Kidney capillary endothelial cell (primary cell): ENCODE measurements at places on chromosomes 6 and 20.

DNA sequence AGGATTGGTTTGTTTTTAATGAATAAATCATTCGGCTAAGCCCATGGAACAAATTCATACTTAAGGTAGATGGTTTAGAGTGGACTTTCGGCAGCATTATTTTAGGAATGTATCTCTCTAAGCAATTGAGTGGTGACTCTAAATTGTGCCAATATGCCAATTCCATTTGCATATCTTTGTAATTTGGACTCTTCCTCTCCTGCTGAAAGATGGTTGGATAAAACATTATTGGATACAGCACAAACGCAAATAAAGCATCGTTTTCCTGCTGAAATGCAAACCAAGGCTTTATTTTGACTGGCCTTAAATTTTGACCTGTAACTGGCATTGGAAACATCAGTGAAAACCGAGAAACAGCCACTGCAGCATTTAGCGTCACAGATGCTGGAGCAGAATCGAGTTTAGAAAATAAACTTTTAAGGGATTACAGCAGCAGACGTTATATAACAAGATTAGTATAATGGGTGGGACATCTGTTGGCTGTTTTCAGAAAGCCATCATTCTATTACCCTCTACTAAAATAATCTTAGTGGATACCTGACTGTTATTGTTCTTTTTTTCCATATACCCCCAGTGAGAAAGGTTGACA, 726.0 kb downstream of the KIF16B start:
- no peak for DNase-seq

DNA sequence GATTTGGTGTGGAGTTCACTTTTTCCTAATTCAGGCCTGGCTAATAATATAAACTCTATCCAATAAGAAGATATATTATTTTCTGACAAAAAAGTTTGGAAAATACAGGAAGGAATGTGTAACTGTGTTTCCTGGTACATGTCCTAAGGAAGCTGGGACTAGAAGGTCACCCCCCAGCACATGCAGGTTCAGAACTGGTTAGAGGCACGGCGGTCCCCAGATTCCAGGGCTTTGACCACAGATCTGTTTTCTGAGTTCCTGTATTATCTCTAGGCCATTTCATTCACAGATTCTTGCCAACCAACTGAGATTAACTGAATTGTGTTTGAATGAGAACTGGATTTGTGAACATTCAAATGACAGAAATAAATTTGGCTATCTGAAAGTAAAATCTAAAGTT, 94.5 kb downstream of the TULP4 start:
- DNase-seq: no peak

DNA sequence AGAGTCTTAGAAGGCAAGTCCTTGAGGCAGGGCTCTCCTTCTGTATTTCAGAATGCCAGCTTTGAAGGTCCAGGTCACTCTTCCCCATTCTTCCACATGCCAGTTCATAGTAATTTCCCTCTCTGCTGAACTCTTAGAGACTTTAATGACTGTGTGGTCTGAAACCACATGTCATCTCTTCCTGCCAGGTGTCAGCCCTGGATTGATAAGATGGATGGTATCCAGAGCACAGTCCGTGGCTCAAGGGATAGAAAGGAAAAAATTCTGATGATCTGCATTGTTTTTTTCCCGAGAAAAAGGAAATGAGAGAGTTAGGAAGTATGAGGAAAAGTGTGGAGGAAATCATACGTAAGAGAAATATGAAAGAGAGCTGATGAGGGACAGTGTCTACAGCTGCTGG, 250.9 kb downstream of the TPBG start:
- DNase-seq: no peak

- DNase-seq: no peak
Measured at GRCh38 chr6:143248359-143248758, 187.7 kb downstream of the AIG1 start.

GRCh38 chr6:137944793-137945498, 77.9 kb downstream of the TNFAIP3 start:
- DNase-seq: peak; percentile 51

GRCh38 chr6:136696783-136697364, 95.4 kb downstream of the MAP3K5 start:
- DNase-seq: no peak

DNA sequence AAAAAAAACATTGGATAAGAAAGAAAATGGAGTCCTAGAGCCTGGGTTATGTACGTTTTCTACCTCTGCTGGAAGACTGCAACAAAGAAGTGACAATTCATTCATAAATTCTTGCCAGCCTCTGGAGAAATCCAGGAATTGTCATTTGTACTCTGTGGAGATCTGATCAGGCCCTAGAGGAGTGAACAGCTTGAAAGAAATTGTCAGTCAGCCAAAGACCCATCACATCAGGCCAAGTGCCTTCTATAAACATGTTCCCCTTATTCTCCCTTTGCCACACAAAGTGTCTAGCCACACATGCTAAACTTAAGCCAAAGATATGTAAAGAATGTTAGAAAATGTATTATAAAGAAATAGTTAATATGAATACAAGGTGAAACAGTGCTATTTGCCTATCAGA, 152.4 kb downstream of the ADAT2 start:
- DNase-seq: no peak

- no peak for DNase-seq
Measured at GRCh38 chr20:17107127-17107526, 119.7 kb upstream of the PCSK2 start.

DNA sequence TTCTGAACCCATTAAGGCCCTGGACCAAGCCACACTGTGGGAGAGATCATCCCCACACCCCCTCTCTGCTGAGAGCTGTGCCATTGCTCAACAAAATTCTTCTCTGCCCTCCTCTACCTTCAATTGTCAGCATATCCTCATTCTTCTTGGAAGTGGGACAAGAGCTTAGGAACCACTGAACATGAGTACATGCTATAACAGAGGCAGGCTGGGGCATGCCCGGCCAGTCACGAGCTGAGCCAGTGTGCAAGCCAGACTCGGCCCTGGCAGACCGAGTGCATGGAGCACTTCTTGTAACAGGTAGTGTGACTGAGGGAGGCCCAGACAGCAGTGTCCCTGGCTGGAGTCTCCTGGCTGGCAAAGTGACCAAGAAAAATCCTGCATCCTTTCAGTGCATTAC, 149.2 kb downstream of the MOXD1 start:
- no peak for DNase-seq

DNA sequence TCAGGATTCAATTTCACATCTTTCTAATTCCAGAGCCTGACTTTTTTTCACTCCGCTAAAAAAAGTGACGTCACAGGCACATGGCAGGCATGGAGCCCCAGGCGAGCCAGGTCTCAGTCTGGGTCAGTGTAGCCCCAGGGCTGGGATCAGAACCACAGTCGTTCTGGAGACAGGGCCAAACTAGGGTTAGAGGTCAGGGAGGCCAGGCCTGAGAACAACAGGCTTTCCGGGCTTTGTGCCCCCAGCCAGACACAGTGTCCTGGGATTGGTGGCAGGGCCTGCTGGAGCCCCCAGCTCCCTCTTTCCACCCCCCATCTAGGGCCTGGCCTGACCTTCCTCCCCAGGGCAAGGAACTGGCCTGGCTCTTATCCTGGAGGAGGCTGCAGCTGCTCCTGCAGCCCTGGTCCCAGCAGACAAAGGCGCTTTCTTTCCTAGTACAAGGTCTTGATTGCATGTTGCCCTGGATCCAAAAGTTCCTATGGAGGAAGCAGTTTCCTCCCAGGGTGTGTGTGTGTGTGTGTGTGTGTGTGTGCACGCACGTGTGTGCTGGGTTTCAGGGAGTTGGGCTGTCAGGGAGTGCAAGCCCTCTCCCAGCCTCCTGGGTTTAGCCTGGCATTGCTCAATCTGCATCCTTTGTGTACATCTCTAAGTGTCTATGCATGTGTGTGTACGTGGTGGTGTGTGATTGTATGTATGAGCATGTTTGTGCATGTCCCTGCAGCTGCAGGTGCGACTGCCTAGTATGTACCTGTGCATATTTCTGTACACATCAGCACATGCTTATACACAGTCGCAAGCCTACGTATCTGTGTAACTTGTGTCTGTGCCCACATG, 26.5 kb upstream of the EMILIN3 start:
- no peak for DNase-seq

DNA sequence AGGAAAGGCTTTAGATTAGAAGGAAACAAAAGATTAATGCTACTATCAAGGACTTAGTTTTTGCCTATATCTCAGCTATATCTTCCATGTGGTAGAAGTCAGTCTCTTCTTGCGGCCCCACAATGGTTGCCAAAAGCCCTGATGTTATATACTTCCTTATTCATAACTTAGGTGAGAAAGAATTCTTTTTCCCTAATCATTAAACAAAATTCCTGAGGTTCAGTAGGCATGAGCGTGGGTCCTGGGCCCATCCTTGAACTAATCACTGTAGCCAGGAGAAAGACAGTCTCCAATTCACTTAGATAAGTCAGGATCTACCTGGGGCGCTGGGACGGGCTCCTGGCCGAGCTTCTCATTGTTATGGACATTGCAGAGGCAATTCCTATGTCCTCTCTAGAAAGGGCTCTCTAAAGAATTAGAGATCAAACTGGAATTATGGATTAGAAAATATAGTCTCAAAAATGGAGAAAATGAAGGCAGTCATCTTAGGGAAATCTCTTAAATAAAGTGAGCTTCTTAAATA, 134.3 kb downstream of the KIF6 start:
- DNase-seq: no peak

GRCh38 chr6:140009286-140009685, 634.8 kb upstream of the CITED2 start:
- DNase-seq: no peak

DNA sequence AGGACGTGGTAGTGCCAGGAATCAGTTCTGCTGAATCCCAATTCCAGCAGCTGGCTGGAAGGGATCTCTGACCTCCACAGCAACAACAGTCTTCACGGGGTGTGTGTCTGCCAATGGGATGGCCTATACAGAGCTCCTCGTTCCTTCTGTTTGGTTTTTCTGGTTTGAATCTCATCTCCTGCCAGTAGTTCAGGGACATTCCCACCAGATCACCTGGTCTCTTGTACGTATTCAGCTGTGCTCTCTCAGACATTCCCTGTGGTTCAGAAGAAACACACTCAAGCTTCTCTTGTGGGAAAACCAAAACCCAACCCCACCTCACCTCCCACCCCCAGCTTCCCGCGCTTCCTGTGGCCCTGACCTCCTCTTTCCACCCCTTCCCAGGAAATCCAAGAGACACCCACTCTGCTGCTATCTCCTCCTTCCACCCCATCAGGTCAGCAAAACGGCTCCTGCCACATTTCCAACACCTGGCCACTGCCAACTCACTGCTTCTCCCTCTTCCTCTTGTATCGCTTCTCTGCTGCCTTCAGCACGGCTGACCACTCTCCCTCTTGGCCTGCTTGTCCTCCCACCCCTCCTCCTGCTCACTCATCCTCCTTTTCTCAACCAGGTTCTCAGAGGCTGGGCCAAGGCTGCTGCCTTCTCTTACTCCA, 63.3 kb upstream of the PTGIS start:
- no peak for DNase-seq

DNA sequence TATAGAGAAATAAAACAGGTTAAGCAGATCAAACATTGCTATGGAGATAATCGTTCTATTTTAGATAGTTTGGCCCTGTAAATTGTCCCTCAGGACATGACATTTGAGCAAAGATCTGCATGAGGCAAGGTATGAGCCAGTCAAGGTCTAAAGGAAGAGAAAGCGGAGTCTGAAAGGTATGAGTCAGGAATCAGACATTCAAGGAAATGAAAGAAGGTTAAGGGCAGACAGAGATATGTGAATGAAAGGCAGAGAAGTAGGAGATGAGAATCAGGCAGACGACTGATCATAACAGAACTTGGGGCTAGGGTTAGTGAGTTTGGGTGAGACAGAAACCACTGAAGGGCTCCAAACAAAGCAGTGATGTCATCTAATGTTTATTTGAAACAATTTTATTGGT, 775.8 kb downstream of the MAFB start:
- peak; percentile 1 for DNase-seq

DNA sequence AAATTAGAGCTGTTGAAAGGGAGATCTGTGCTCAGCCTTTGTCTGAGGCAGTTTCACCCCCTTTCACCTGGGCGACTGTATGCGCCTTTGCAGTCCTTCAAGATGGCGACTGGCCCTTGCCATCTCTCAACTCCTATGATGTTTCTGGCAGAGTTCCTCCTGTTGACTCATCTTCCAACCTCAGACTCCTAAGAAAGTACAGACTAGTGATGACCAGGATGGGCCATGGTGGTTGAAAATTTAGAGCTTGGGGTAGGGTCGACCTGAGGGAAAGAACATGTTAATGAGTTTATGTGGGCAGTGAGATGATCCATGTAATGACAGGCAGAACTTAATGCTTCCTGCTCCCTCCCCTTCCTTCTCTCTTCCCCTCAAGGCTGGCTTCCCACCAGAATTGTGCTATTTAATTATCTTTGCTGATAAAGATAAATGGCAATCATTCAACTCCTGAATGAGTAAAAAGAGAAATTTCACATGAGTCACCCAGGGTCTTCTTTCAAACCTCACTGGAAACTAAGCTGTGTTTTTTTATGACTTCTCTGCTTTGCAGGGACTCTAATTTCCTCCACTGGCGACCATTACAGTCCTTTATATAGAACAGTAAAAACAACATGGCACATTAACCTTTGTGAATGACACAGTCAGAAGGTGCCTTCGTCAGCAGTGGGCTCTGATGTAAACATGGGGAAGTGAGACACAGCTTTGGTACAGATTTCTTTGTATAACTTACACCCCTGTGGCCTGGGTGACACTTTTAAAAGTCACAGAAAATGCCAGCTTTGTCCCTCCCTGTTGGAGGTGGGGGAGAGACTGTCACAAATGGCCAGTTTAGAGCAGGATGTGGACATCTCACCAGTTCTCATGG, 103.5 kb downstream of the SCP2D1 start:
- no peak for DNase-seq

- no peak for DNase-seq
Measured at GRCh38 chr6:38723783-38724182, 8.7 kb downstream of the DNAH8 start.

GRCh38 chr6:113184291-113184690, 672.9 kb upstream of the MARCKS start:
- DNase-seq: peak; percentile 6

GRCh38 chr6:95660544-95660943, 83.2 kb downstream of the MANEA start:
- DNase-seq: no peak

DNA sequence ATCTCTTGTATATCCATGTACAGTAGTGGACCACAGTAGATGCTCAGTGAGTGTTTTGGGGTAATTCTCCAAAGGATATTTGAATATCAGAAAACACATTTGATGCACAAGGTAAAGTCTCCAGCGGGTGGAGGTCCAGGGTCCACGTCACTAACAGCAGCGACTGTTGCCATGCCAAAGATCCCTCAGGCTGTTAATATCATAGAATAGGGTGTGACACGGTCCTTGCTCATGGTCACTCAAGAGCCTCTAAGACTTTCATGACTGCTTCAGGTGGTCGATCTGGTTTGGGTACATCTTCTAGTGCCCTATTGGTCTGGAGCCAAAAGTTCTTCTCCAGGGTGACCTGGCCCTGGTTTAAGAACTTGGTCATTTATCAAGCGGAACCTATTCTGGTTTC, 90.8 kb downstream of the OLIG3 start:
- DNase-seq: no peak

- DNase-seq: no peak
Measured at GRCh38 chr6:170280689-170281045, 10.2 kb downstream of the DLL1 start.

GRCh38 chr6:105740946-105741645, 338.2 kb upstream of the PREP start:
- DNase-seq: no peak
